ENCODE measurements at places on chromosomes 2 and 18. TPM values are rescaled to one million over a fixed set of nuclear protein-coding genes. Genes with fewer than 3 reads are reported as not detected.
A peak's percentile ranks its signal among the peaks of the same experiment; 100 is the strongest.

DNA sequence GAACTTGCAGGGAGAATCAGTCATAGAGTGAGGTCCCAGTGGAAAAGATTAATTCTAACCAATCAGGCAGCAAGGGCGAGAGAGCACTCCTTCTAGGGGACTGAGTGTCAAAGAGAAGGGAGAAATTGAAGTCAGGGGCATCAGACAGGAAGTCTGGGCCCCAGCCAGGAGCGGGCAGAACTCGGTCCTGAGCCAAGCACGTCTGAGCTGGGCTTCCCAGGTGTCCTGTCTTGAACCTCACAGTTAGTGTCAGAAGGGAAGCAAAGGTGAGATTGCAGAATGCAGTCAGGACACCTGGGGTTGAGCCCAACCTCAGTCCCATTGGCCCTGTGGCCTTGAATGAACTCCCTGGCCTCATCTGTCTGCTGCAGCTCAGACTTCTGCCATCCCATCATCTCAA, 220.9 kb downstream of the SMAD2 start:
- no peaks in the 10 kb centered on the region for H3K4me1 ChIP-seq
- no peaks in the 10 kb centered on the region for H3K36me3 ChIP-seq
- H3K27ac ChIP-seq, result no peak overlapping the region
- H3K27me3 ChIP-seq, result peaks cover 3% of the 10 kb centered on the region

GRCh38 chr2:10720947-10721395, 459 bp upstream of the ATP6V1C2 start:
- H3K4me1 ChIP-seq, result peaks cover 4% of the 10 kb centered on the region
- no peak overlapping the region for H3K27ac ChIP-seq
- DNase-seq, result peak; percentile 3
- H3K36me3 ChIP-seq, result no peaks in the 10 kb centered on the region

The TP53I3 gene
- 2.3 TPM for total RNA-seq

GRCh38 chr2:147782141-147782930, 62.5 kb upstream of the ACVR2A start:
- no peaks in the 10 kb centered on the region for H3K27me3 ChIP-seq
- no peaks in the 10 kb centered on the region for H3K36me3 ChIP-seq
- DNase-seq, result no peak
- no peak overlapping the region for H3K27ac ChIP-seq
- peaks cover 3% of the 10 kb centered on the region for H3K4me1 ChIP-seq

GRCh38 chr18:58402247-58402646, 226.6 kb downstream of the ALPK2 start:
- H3K36me3 ChIP-seq, result no peaks in the 10 kb centered on the region
- DNase-seq, result no peak
- no peak overlapping the region for H3K27ac ChIP-seq
- H3K27me3 ChIP-seq, result no peaks in the 10 kb centered on the region
- no peak overlapping the region for H3K4me3 ChIP-seq
- peaks cover 12% of the 10 kb centered on the region for H3K4me1 ChIP-seq

GRCh38 chr2:180520206-180520605, 460.2 kb upstream of the UBE2E3 start:
- no peaks in the 10 kb centered on the region for H3K36me3 ChIP-seq
- H3K4me1 ChIP-seq, result no peaks in the 10 kb centered on the region
- H3K4me3 ChIP-seq, result no peak overlapping the region
- no peaks in the 10 kb centered on the region for H3K27me3 ChIP-seq
- DNase-seq, result no peak

DNA sequence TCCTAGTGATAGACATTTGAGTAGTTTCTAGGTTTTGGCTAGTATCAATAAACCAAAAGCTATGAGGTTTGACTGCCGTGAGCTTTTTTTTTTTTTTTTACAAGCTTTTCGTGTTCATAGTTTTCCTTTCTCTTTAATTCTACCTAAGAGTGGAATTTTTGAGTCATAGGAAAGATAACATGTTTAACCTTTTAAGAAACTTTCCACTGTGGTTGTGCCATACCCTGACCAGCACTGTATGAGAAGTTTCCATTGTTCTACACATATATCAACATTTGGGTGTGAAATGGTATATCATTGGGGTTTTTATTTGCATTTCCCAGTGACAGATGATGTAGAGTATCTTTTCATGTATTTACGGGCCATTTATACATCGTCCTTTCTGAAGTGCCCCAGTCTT, 31.7 kb downstream of the UBE2F start:
- peaks cover 51% of the 10 kb centered on the region for H3K4me1 ChIP-seq
- peak overlapping the region; percentile 56 for H3K4me3 ChIP-seq
- peaks cover 4% of the 10 kb centered on the region for H3K27me3 ChIP-seq
- H3K27ac ChIP-seq, result peak overlapping the region; percentile 95
- peaks cover 73% of the 10 kb centered on the region for H3K36me3 ChIP-seq

GRCh38 chr2:231615058-231615671, 22.5 kb downstream of the TEX44 start:
- H3K36me3 ChIP-seq, result no peaks in the 10 kb centered on the region
- H3K27ac ChIP-seq, result peak overlapping the region; percentile 97
- DNase-seq, result peak; percentile 32
- peak overlapping the region; percentile 83 for H3K4me3 ChIP-seq

DNA sequence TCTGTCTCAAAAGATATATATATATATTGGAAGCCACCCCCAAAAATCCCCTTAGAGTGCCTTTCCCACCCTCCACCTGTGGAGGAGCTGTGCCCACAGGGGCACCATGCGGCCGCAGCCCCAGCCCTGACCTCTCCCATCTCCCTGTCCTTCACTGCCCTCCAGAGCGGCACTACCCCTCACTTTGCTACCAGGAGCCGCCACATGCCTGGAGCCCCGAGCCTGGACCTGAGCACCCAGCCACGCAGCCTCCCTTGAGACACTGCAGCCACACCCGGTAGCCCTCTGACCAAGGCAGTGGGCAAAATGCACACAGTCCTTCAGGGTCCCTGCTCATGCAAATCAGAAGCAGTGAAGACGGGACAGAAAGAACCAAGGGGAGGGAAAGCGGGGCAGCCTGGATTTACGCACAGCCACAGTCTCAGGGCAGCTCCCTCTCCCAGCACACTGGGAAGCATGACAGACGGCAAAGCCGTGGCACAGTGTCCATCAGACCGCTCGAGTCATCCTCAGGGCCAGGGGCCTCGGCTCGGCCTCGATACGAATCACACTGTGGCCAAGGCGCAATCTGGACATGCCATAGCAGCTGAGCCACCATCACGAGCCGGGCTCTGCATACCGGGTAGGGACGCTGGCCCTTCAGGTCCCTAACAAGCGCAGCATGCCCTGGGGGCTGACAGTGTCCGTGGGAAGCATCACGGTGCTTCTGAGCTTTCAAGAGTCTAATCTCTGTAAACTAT, 10.1 kb downstream of the HDAC4 start:
- H3K36me3 ChIP-seq, result peaks cover 8% of the 10 kb centered on the region
- no peak overlapping the region for H3K4me3 ChIP-seq
- no peak for DNase-seq
- no peak overlapping the region for H3K27ac ChIP-seq

DNA sequence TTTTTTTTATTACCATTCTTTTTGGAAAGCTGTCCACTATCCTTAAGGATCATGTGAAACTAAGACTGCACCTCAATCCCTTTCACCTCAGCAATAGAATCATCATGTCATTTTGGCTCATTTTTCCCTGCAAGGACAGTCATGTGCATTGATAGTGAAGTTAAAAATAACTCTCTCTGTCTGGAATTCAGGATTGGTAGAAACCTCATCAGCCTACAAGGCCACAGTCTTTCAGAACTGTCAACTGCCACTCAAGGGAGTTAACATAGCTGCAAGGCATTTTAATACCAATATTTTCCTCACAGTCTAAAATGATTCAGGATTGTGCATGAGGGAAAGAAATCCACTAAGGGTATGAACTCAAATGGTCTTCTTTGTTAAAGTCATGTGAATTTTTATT, 201.5 kb upstream of the KCNJ3 start:
- H3K27ac ChIP-seq, result no peak overlapping the region
- H3K36me3 ChIP-seq, result no peaks in the 10 kb centered on the region
- H3K27me3 ChIP-seq, result no peaks in the 10 kb centered on the region
- no peak for DNase-seq

- peaks cover 6% of the 10 kb centered on the region for H3K27me3 ChIP-seq
- no peak for DNase-seq
- H3K36me3 ChIP-seq, result no peaks in the 10 kb centered on the region
- H3K27ac ChIP-seq, result no peak overlapping the region
- peaks cover 5% of the 10 kb centered on the region for H3K4me1 ChIP-seq
Observed at GRCh38 chr2:71156573-71156972, 26.1 kb downstream of the MPHOSPH10 start.

DNA sequence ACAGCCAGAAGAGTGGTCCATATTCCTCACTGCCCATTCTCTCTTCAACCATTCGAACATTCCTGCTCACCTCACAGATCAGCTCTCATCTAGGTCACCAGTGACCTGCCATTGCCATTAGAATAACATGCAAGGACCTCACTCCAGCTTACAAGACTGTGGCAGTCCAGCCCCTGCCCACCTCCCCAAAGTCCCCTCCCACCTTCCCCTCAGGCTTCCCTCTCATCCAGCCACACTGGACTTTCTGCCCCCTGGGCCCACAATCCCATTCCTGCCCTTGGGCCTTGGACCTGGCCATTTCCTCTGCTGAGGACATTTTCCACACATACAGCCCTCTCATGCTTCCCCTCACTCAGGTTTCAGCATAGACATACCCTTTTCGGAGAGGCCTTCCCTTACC, 5.2 kb upstream of the TMEM177 start:
- H3K4me1 ChIP-seq, result peaks cover 4% of the 10 kb centered on the region
- no peak for DNase-seq
- H3K27me3 ChIP-seq, result no peaks in the 10 kb centered on the region
- peaks cover 2% of the 10 kb centered on the region for H3K36me3 ChIP-seq
- no peak overlapping the region for H3K4me3 ChIP-seq
- no peak overlapping the region for H3K27ac ChIP-seq

DNA sequence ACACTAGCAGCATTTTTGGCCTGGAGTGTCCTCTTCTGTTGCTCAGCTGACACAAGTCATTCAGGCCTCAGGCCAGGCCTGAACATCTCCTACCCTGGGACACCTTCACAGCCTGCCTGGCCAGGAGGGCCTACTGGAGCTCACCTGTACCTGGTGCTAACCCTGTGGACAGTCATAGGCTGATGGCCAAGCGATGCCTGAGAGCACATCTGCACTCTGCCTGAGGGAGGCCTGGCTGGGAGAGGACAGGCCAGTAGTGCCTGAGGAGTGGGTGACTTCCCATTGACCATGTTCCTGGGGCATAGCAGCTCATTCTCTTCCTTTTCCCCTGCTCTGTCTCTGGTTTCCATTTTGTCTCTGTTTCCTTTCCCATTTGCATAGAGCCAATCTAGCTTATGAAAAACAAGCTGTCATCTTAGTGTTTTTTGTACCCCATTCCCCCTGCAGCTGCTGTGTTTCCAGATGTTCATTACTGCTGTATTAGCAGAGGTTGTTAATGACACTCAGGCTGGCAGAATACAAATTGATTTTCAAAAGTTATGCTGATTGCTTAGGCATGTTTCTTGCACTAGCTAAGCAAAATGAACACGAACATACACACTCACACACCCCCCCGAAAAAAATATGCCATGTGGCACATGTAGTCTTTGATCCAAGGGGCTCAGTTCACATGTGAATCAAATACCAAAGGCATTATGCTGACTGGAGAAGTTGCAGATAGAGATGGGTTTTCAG, 149.7 kb upstream of the HS6ST1 start:
- no peak for DNase-seq
- H3K4me3 ChIP-seq, result no peak overlapping the region
- no peak overlapping the region for H3K27ac ChIP-seq
- peaks cover 13% of the 10 kb centered on the region for H3K27me3 ChIP-seq
- H3K4me1 ChIP-seq, result peaks cover 6% of the 10 kb centered on the region

GRCh38 chr2:72846171-72847095, 20.6 kb upstream of the EXOC6B start:
- no peak for DNase-seq
- no peaks in the 10 kb centered on the region for H3K4me1 ChIP-seq
- peaks cover 1% of the 10 kb centered on the region for H3K27me3 ChIP-seq
- no peak overlapping the region for H3K27ac ChIP-seq

DNA sequence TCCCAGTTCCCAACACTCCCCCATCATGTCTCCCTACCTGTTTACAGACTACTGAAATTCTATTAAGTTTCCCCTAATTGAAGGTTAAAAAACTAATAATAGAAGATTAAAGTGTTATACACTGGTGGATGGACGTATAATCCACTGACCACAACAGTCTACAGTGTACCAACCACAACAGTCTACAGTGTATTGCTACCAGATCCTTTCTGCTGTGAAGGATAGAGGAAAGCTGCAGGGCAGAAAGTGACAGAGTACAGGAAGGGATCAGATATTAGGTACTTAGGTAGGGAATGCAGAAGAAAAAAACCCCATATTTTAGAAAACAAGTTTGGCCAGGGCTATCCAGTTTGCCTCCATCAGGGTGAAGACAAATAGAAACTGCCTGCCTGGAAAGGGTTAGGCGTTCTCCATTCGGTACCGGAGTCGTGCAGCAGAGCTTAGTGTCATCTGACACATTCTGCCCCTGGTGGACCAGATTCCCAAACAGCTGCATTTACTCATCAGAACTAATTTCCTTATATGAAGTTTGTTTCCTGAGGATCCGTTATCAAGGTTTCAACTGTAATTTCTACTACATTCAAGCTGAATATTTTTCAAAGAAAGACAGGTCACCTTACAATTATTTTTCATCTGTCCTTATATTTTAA, 49.9 kb downstream of the KLF7 start:
- H3K4me3 ChIP-seq, result no peak overlapping the region
- no peaks in the 10 kb centered on the region for H3K27me3 ChIP-seq
- no peak for DNase-seq
- peaks cover 5% of the 10 kb centered on the region for H3K36me3 ChIP-seq

- H3K27ac ChIP-seq, result no peak overlapping the region
- H3K4me1 ChIP-seq, result no peaks in the 10 kb centered on the region
- H3K36me3 ChIP-seq, result no peaks in the 10 kb centered on the region
- no peak overlapping the region for H3K4me3 ChIP-seq
- H3K27me3 ChIP-seq, result no peaks in the 10 kb centered on the region
- DNase-seq, result no peak
Observed at GRCh38 chr2:240925568-240926515, 19.7 kb downstream of the CROCC2 start.

The RAB27B gene
- not detected for total RNA-seq

GRCh38 chr2:31219131-31219969, 2.0 kb upstream of the CAPN14 start:
- DNase-seq, result no peak
- peaks cover 12% of the 10 kb centered on the region for H3K4me1 ChIP-seq
- no peaks in the 10 kb centered on the region for H3K27me3 ChIP-seq
- H3K4me3 ChIP-seq, result no peak overlapping the region

- no peak overlapping the region for H3K4me3 ChIP-seq
- no peak overlapping the region for H3K27ac ChIP-seq
- no peaks in the 10 kb centered on the region for H3K27me3 ChIP-seq
- H3K4me1 ChIP-seq, result peaks cover 4% of the 10 kb centered on the region
- DNase-seq, result no peak
Observed at GRCh38 chr2:238465487-238466242, 38.9 kb downstream of the ASB1 start.

DNA sequence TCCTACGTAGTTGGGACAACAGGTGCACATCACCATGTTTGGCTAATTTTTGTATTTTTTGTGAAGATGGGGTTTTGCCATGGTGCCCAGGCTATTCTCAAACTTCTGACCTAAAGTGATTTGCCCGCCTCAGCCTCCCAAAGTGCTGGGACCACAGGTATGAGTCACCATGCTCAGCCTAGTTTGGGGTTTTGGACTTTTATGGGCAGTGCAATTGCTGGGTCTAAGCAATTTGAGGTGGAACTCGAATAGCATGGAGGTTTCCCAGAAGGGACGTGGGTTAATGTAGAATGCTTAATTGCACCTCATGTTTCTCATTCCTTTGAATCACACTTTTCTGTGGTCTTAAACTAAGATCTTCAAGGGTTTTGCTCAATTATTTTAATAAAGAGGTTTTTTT, 102.3 kb upstream of the EPHA4 start:
- no peak overlapping the region for H3K4me3 ChIP-seq
- no peak for DNase-seq
- no peak overlapping the region for H3K27ac ChIP-seq
- H3K27me3 ChIP-seq, result no peaks in the 10 kb centered on the region
- no peaks in the 10 kb centered on the region for H3K36me3 ChIP-seq

The FAM237A gene
- not detected for total RNA-seq
